ENCODE measurements at places on chromosomes 3 and 15. TPM values are rescaled to one million over a fixed set of nuclear protein-coding genes. Genes with fewer than 3 reads are reported as not detected.

DNA sequence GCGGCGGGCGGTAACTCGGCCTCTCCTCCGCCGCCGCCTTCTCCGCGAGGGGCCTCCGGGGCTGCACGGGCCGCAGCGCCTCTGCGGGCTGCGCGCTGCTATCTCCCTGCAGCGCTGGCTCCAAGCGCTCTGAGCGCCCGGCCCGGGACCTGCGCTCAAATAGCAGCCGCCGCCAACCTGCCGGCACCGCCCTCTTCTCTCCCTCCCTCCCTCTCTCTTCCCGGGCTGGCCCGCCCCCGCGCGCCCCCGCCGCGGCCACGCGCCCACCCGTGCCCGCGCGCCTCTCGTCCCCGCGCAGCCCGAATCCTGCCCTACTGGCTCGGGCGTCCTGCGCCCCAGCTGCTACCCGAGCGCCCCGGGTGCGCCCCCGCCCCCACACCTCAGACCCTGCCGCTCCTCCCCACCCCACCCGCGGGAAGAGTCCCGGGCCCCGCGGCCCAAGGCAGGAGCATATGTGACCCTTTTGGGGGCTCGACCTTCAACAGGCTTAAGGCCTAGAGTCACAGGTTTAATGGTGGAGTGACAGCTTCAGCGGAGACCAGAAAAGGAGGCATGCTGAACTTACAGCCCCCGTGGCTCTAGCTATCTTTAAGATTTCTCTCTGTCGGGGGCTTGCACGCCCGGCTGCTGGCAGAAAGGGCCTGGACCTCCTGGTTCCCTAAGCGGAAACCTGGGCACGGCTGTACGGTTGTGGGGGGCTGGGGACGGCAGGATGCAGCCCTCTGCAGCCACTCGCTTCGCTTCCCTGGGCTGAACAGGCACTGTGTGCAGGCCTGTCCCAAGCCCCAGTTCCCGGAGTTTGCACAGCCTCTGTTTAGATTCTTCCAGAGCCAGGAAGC is at the start of gene CACNA2D2:
TSS of gene CACNA2D2 (minus strand) at position 131 of the 839 bp plus-strand sequence. CDS start 211 bp downstream, outside the sequence.
- no peaks in the 10 kb centered on the region for H3K36me3 ChIP-seq
- peaks cover 57% of the 10 kb centered on the region for H3K27me3 ChIP-seq
- peaks cover 4% of the 10 kb centered on the region for H3K4me1 ChIP-seq

- H3K36me3 ChIP-seq, result no peaks in the 10 kb centered on the region
- no peak overlapping the region for H3K27ac ChIP-seq
- H3K4me3 ChIP-seq, result no peak overlapping the region
Observed at GRCh38 chr3:143843587-143843986, 4.7 kb downstream of the SLC9A9 start.

DNA sequence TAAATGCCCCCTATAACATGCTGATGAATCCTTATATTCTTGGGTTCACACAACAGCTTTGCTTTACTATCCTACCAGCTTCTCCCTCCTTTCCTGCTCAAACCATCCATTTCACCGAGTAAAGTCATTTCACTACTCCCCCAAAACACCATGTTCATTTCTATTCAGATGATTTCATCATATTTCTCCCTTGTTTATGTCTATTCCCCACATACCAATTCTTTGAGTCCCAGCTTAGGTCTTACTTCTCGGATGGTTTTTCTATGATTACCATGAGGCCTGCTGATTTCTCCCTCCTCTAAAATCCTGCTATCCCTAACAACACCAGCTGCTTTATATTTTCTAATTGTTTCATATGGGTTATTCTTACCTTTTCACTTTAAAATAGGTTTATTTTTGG is 231.4 kb downstream of the TIGIT start:
- H3K27me3 ChIP-seq, result no peaks in the 10 kb centered on the region
- H3K4me3 ChIP-seq, result no peak overlapping the region
- H3K27ac ChIP-seq, result no peak overlapping the region
- no peak for DNase-seq

- no peak overlapping the region for H3K27ac ChIP-seq
- H3K4me1 ChIP-seq, result no peaks in the 10 kb centered on the region
- H3K27me3 ChIP-seq, result peaks cover 2% of the 10 kb centered on the region
- DNase-seq, result no peak
Observed at GRCh38 chr3:27900316-27900715, 178.2 kb upstream of the EOMES start.

DNA sequence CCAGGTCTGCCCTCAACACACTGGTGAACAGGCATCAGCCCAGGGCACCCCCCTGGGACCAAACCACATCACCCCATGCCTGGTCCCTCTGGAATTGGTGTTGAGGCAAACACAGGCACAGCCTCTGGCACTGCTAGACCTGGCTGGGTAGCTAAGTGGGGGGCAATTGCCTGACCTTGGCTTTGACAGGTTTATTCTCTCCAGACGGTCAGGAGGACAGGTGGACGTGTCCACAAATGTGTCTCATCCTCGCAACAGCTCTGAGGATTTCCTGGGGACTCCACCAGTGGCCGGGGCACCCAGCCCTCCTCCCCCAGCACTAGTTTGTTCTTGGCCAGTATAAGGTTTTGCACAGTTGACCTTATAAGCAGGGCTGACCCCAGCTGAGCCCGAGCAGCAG is 31.3 kb downstream of the TKT start:
- no peak overlapping the region for H3K4me3 ChIP-seq
- peaks cover 36% of the 10 kb centered on the region for H3K36me3 ChIP-seq
- H3K27ac ChIP-seq, result peak overlapping the region; percentile 14
- DNase-seq, result no peak

DNA sequence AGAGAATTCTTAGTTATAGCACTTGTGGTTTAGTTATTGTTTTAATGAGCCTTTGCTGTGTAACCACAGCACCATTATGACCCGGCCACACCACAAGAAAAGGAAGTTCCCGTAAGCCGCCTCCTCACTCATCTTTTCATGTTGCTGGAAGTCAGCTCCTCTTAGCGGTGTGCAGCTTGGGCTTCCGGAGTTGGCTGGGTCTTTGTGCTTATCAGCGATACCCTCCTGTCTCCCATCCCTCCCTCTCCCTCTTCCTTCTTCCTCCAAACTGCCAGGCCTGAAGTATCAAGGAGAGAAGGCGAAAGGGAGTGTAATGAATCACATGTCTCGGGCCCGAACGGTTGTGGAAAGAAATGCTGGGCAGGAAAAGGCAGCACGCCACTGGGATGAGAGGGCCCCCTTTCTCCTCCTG is 353.5 kb downstream of the MCTP2 start:
- H3K36me3 ChIP-seq, result no peaks in the 10 kb centered on the region
- H3K4me1 ChIP-seq, result no peaks in the 10 kb centered on the region

- no peak overlapping the region for H3K27ac ChIP-seq
- H3K4me1 ChIP-seq, result peaks cover 16% of the 10 kb centered on the region
- H3K36me3 ChIP-seq, result peaks cover 8% of the 10 kb centered on the region
- H3K4me3 ChIP-seq, result no peak overlapping the region
- no peaks in the 10 kb centered on the region for H3K27me3 ChIP-seq
- no peak for DNase-seq
Observed at GRCh38 chr3:32492684-32493436, 9.8 kb downstream of the CMTM6 start.

DNA sequence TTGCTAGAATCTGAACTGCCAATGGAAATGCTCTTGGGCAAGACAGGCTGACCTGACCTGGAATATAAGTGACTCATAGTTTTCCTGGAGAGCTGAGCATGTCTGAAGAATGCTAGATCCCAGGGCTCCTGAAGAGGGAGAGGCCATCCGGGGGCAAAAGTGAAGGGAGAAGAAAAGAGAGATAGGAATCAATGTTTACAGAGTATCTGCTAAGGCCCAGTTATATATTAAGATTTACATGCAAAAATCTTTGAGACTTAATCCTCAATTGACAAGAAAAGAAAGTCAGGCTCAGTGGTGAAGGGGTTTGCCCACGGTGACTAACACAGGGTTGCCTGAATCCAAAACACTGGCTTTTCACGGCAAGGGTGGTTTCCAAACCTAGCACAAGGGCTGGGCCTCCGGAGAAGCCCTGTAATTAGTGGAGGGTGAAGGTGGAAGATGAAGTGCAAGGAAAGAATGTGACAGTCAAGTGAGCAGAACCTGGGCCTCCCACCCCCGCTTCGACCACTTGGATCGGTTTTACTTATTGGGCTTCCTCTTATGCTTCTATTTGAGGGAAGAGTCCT is 91.7 kb upstream of the FGF12 start:
- no peaks in the 10 kb centered on the region for H3K27me3 ChIP-seq
- no peak for DNase-seq
- no peak overlapping the region for H3K4me3 ChIP-seq
- H3K27ac ChIP-seq, result peak overlapping the region; percentile 14
- H3K36me3 ChIP-seq, result no peaks in the 10 kb centered on the region

The MBNL1 gene
- 166 TPM for total RNA-seq

The NANOGP8 gene
- total RNA-seq, result not detected

The ADGRG7 gene
- not detected for total RNA-seq

The STARD9 gene
- total RNA-seq, result 23.6 TPM

The TUSC7 gene
- total RNA-seq, result not detected

All from osteocyte (in vitro differentiated cells).